Transverse colon (tissue), 4 donors: ENCODE measurements at places on chromosomes 7 and 10. TPM values are rescaled to one million over a fixed set of nuclear protein-coding genes. Genes with fewer than 3 reads are reported as not detected.

Gene SH2B2
- total RNA-seq, result 2.0 TPM

Gene PRKAR2B
- total RNA-seq, result 7.1 TPM

Gene GIMAP4
- total RNA-seq, result 7.1 TPM

Gene TAS2R4
- total RNA-seq, result 1.9 TPM

Gene ZYX
- 51.1 TPM for total RNA-seq
